Stimulated activated CD4-positive, alpha-beta T cell treated with anti-CD3 and anti-CD28 coated beads, TNF-alpha, amount 100 ng/mL, for 1 hour (primary cell): ENCODE measurements at places on chromosomes 7 and 10.

- DNase-seq = no peak
Measured at GRCh38 chr10:19719284-19719683, 96.9 kb upstream of the PLXDC2 start.

- DNase-seq = no peak
Measured at GRCh38 chr10:103645141-103646054, 151.9 kb downstream of the NEURL1 start.

GRCh38 chr7:586494-586893 lies 66.8 kb upstream of the PDGFA start:
- DNase-seq = no peak

GRCh38 chr7:106749165-106749564 lies 88.2 kb upstream of the CCDC71L start:
- DNase-seq = no peak

- no peak for DNase-seq
Measured at GRCh38 chr10:110269374-110270318, 35.1 kb downstream of the SMNDC1 start.

DNA sequence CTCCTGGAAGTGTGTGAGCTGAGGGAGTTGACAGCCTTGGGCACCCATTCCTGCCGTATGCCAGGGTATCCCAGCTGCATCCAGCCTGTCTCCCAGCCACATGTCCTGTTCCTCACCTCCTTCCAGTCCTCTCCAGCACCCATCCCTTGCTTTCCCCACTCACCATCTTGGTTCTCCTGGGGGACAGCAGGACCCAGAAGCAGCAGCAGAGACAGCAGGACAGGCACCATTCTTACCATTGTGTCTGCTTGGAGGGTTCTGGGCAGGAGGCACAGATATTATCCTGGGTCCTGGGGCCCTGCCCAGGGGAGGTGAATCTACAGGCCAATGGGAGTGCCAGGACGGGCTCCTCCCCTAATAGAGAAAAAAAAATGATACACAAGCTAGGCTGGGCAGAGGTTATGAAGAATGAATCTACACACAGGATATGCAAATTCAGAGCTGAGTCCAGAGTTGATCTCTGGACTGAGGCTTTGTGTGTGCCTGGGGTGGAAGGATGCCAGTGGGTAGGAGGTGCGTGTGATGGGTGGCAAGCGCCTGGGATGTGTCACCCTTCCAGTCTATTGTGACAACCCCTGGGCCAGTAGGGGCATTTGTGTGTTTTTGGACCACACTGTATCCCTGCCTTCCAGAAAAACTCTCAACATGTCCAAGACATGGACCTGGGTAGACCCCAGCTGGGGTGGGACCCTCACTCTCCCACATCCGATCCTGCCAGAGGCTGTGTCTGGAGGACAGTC lies at the start of gene AZGP1:
AZGP1 (minus strand) TSS at position 250 of the 740 bp plus-strand sequence; CDS start at position 239, 11 bp downstream.
- no peak for DNase-seq

DNA sequence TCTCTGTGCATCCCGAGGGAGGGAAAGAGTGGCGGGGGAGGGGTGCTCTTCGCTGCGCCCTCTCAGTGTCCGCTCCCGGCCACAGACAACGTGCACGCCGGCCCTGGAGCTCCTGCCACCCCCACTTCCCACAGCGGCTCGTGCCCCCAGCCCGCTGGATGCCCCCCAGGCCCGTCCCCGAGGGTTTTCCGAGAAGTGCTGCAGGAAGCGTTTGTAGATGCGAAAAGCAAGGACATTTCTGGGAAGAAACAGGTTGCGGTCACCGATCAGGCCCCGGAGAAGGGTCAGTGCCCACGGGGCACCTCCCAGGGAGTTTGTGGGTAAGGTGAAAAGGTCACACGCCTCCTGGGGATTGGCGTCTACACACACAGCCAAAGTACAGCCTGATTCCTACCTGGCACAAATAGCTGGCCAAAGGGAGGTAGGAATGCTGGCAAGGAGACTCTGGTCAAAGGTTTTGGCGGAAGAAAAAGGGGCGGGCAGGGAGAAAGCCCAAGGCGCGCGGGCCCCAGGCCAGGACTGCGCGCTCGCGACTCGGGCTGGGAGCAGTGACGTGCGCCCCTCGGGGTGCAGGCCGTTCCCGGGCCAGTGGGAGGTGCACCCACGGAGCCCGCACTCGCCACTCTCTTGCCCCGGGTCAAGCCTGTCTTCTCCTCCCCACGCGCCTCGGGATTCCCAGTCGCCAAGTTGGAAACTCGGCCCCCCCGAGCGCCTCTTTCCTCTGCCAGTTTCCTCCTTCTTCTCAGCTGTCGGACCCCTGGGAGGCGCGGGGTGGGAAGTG lies 1.5 kb upstream of the NRP1 start:
- no peak for DNase-seq

GRCh38 chr7:151168003-151168786 lies 701 bp upstream of the GBX1 start:
- peak; percentile 15 for DNase-seq

DNA sequence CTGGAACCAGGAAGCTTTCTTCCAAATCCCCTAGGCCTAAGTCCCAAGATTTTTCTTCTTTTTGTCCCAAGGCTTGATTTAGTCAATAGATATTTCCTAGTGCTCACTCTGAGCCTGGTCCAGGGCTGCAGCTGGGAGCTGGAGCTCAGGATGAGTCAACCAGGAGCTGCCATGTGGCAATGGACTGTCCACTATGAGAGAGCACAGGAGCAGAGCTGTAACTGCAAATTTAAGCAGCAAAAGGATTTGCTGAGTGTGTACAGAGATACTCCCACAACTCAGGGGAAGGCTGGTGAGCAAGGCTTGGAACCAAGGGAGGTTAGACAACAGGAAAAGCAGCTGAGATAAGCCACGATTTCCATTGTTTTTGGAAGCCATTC lies 92.1 kb upstream of the CXCL12 start:
- no peak for DNase-seq

GRCh38 chr7:148385009-148385682 lies 205.4 kb upstream of the C7orf33 start:
- DNase-seq = no peak

- DNase-seq = no peak
Measured at GRCh38 chr10:118045837-118046394, 825 bp downstream of the RAB11FIP2 start.

DNA sequence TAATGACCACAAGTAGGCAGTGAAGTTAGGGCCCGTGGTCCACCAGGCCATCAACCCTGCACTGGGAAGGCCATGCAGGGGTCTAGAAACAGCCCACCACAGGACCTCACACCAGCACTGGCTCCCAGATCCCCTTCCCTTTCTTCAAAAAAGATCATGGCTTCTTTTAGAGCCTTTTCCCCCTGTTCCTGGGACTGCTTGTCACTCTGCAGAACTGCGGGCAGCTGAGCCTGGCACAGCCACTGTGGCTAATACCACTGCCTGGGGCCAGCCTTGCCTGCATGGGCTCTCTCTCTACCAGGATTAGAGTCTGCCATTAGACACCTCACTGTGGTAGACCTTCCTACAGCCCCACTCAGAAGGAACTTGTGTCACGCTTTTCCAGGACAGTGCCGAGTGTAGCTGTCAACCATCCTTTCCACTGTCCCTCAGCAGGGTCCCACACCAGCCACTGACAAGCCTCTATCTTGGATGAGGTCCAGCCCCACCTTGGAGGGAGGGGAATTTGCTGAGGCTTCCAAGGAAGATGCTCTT lies 19.0 kb upstream of the C10orf90 start:
- DNase-seq = no peak

- no peak for DNase-seq
Measured at GRCh38 chr7:69508736-69509135, 89.5 kb upstream of the AUTS2 start.

DNA sequence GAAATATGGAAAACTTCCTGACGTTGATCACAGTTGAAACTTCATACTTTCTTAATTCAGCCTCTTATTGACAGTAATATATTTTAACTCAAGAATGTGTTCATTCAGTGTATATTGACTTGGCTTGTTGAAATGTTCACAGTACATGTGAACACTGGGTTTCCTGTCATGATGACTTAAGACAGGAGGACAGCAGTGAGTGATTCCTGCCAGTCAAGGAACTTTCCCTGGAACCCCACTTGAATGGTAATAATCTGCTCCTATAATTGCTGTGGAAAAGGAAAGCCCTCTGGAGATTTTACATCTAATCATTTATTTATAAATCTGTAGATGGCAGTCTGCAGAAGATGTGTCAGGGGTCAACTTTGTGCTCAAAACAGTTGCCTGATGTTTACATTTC lies 216.5 kb downstream of the MGMT start:
- DNase-seq = no peak

DNA sequence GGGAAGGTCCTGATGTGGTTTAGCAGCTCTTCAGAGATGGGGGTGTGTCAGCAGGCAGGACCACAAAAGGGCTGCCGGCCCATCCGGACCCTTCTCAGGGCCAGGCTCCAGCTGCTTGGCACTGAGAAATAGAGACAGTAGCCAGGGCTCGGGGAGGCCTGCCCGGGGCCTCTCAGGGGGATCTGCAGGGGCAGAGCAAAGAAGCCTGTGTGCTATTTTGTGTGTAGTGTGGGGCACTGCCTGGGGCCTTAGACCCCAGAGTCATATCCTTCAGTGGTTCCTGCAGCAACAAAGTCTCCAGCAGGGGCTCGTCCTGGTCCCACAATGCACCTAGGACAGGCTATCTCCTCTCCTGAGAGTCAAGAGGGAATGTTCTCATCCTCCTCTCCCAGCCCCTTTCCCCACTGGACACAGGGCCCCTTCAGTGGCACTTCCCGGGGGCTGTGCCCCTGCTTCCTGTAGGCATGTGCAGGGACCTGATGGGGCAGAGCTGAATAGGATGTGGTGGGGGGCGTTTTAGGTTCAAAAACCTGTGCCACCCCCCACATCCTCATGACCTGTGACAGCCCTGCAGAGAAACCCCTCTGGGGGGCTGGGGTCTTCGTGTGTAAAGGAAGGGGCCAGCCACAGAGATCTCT lies 159.5 kb upstream of the RHEB start:
- no peak for DNase-seq

- no peak for DNase-seq
Measured at GRCh38 chr10:1732564-1732996, 4.7 kb downstream of the ADARB2 start.

DNA sequence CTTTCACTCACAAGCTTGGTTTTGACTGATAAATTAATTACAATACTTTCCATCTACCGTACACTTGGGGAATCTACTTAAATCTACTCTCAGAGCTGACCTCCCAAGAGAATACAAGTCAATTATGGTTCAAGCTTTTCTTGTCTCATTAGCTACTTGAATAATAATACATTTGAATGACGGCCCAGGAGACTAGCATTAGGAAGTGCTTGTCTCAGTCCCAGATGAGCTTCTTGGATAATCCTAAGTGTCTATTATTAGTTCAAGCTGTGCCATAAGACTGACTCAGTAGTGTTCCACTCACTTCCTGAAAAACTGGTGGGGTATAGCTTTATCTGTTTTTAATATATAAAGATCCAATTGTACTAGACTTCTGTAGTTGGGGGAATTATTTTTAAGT lies 100.2 kb downstream of the GNAT3 start:
- no peak for DNase-seq

GRCh38 chr7:98866765-98867164 lies 3.0 kb downstream of the TMEM130 start:
- no peak for DNase-seq

DNA sequence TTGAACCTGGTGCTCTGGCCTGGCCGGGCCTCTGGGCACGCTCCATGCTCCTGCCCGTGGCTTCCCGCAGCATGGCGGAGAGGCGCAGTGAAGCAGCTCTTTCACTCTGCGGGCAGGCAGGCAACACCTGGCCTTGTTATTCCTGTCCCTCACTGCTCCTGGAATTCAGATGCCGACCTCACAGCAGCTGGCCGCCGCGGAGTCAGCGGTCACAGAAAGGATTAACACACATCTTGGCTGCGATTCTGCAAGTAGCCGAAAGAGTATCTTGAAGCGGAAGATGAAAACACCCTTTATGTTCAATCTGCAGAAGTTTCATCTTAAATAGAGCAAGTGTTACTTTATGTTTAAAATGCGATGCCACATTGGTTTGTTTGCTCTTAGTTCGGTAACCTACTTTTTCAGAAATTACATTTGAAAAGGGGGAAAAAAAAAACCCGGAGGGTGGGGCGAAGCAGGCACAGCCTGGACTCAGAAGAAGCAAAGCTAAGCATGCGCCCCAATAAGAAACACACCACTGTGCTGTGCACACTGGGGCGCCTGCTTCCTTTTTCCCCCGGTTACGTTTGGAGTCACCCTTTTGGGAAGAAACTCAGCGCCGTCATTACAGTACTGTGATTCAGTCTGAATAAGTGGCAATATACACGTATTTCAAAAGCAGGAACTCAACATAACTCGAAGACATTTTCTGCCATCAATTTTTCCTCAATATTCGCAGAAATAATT lies 42.3 kb downstream of the BRI3 start:
- DNase-seq = no peak

DNA sequence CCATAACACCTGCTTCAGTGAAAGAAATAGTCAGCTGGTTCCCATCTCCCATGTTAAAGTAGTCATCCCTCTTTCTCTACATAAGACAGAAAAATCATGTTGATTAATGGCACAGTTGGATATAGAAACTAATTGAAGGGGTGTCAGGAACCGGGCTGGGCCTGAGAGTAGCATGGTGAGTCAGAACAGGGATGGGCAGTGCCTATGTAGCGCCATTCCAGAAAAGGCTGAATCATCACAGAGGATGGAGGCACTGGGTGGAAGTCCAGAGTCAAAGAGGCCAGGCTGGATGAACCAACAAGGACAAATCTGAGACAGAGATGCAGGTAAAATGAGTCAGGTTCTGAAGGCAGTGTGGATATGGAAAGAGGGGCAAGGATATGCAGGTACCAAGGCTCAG lies 201.2 kb downstream of the LHFPL3 start:
- DNase-seq = no peak

DNA sequence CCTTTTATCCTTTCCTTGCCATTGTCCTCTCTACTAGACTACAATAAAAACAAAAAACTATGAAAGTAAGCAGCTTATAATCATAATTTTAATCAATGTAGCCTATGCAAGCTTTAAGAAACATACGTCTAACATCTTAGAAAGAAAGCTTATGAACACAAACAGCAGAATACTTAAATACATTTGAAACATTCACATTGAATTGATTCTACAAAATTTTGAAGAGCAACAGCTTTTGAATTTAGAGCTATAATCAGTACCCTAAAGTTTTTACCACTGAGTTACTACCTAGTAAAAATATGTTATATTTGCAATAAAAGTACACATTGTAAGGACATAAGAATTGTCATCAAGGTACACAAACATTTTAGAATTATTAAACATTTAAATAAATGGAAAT lies 7.2 kb downstream of the MEOX2 start:
- no peak for DNase-seq

- no peak for DNase-seq
Measured at GRCh38 chr7:79590916-79591623, 137.6 kb upstream of the MAGI2 start.

DNA sequence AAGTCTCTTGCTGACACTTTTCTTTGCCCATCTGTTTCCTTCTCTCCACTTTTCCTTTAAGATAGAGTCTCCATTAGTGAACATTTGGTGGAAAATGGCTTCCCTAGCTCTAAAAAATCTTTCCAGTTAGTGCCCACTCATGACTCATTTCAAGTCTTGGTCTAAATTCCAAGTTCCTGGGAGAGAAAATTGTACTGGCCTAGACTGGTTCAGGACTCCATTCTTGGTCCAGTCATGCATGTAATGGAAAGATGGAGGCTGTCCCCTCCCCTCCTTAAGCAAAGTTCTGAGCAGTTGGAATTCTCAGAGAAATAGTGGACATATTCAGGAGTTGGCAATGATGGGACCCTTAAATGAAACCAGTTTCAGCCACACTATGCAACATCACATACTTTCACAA lies 3.8 kb upstream of the ALDH18A1 start:
- DNase-seq = no peak
